ACHN (cell line): ENCODE measurements at places on chromosomes 2 and 18.

- DNase-seq: no peak
Observed at GRCh38 chr2:7190587-7191324, 273.5 kb downstream of the RNF144A start.

GRCh38 chr2:189291460-189291859 lies 111.9 kb upstream of the COL5A2 start:
- DNase-seq: no peak

GRCh38 chr18:35289727-35290093 lies 319 bp downstream of the ZSCAN30 start:
- DNase-seq: peak; percentile 6

DNA sequence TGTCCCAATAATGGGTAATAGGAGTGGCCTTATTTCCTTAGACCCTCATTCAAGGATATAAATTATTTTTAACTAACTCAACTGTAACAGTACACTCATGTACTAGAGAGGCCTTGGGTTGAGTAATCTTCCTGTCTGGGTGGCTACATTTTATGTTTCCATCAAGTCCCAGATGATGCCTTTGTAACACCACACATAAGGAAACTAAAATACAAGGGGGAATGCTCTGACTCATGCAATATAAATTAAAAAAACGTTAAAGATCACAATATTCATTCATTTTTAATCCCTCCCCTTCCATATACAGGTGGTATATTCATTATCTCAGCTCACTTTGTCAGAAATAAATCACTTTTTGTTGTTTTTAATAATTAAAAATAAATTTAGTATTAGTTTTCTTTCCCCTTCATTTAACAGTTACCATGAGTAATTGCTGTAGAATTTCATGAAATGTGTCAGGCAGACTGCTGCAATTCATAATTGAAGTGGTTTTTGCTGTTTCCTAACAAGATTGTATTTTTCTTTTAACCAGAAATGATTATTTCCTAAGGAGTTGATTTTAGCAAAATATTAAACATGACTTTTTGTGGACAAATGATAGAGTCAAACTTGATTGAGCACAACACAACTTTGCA lies 1403.6 kb downstream of the SUCLG1 start:
- peak; percentile 69 for DNase-seq

DNA sequence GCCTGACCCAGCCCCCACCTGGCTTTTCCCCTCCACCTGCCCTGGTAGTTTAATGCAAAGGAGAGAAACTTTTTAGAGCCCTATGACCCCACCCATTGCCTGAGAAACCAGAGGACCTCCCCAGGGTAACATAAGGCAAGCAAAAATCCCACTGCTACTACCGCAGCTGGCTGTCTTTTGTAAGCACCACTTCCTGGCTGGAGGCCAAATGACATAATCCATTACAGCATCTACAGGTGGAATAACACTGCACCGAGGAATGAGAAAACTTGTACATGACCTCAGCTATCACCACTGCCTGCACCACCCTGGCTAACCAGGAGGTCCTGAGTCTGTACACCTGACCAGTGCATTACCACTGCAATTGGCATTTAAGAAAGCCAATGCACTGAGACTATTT lies 149.6 kb upstream of the GALNT5 start:
- DNase-seq: peak; percentile 18
